ENCODE measurements at places on chromosomes 3 and 15. TPM values are rescaled to one million over a fixed set of nuclear protein-coding genes. Genes with fewer than 3 reads are reported as not detected.

The IFRD2 gene
- total RNA-seq: 14.1 TPM

The PCBP4 gene
- total RNA-seq: 39.7 TPM

GRCh38 chr3:24156466-24156865, 211.4 kb downstream of the NR1D2 start:
- DNase-seq: no peak

GRCh38 chr3:170560717-170561382, 25.0 kb downstream of the SLC7A14 start:
- no peak for DNase-seq

- no peak for DNase-seq
Measured at GRCh38 chr15:48631176-48631770, 14.2 kb downstream of the FBN1 start.

DNA sequence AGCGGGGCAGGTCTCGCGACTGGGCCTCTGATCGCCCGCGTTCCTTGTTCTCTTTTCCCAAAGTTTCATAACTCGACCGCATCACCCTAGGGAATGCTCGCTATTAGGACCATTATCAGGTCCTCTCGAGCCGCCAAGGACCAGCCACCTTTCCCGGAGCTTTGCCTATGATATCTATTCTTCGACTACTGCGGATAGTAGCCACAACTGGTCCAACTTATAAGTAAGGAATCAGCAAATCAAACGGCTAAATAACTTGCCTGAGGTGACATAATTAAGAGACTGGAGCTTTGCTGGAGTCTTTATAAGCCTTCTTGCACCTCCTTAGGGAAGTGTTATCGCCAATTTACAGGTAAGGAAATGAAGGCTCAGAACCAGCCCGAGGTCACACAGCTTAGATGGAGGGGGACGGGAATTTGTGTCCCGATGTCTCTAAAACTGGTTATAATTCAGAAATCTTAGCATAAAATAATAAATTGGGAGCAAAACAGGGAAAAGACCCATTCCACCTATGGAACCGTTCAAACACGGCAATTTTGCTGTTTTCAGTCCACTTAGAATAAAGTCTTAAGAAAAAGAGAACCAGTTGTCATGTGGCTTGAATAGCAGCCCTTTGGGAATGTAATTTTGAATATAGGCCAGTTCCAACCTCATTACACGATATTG, 479 bp upstream of the PLD1 start:
- DNase-seq: no peak

DNA sequence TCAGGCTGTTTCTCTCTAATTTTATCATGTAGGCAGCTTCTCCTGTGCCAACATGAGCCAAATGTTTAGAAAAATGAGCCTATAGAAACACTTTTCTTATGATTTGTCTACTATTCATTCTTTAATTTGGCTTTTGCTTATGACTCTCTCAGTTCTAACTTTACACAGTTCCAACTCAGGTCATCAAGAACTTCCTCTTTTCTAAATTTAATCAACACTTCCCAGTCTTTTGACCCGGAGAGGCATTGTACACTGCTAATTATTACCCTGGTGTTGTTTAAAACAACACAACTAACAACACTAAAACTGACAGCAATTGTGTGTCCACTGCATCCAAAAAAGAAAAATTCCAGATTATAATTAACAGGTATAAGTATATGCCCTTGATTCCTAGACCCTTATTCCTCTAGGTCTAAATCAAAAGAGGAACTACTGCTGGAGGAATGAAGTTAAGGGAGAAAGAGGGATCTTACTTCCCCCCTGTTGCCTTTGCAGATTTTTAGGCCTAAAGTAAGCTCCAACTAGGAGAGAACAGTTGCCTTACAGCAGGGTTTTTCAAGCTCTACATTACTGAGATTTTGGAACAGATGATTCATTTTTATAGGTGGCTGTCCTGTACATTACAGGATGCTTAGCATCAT, 332.2 kb upstream of the GOLIM4 start:
- DNase-seq: no peak

DNA sequence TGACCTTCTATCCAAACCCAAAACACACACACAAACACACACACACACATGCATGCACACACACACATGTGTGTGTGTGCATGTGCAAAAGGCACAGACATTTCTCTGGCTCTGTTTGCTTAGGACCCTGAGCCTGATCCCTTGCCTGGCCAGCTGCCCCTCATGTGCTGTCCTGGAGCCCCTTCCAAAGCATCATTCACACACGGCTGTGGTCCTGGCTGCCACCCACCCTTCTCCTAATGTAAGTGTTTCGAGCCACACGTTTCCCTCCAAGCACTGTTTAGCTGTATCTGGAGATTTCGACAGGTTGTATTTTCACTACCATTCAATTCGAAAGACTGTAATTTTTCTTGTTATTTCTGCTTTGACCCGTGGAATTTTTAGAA, 45.8 kb upstream of the KLF13 start:
- DNase-seq: peak; percentile 11

The P2RY1 gene
- total RNA-seq: 4.9 TPM

DNA sequence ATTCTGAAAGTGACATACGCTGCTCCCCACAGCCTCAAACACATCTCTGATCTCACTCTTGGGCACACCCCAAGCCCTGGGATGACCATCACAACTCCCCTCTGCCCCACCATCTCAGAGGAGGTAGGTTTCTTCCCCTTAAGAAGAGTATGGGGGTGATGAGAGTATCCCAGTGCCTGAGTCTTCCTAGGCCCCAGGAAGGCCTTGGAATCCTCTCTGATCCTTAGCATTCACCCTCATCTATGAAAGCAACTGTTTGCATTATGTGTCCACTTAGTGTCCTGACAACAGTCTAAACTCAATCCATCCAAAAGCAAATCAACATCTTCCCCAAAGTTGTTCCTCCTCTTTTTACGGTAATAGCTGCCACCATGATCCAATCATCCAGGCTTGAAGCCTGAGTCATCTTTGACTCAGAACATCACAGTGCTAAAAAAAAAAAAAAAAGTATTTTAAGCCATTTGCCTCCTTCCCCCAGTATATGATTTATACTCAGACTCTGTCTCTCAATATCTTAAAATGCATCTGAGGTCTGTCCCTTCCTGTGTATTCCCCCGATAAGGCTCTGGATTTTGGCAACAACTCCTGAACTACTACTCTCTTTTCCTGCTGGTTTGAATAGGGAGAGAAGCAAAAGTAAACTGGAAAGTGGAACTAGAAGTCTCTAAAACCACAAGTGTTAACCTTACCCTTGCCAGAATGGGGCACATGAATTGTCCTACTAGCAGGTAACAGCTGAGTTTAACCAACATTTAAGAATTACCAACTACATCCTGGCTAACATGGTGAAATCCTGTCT, 22.5 kb downstream of the POPDC2 start:
- DNase-seq: no peak

DNA sequence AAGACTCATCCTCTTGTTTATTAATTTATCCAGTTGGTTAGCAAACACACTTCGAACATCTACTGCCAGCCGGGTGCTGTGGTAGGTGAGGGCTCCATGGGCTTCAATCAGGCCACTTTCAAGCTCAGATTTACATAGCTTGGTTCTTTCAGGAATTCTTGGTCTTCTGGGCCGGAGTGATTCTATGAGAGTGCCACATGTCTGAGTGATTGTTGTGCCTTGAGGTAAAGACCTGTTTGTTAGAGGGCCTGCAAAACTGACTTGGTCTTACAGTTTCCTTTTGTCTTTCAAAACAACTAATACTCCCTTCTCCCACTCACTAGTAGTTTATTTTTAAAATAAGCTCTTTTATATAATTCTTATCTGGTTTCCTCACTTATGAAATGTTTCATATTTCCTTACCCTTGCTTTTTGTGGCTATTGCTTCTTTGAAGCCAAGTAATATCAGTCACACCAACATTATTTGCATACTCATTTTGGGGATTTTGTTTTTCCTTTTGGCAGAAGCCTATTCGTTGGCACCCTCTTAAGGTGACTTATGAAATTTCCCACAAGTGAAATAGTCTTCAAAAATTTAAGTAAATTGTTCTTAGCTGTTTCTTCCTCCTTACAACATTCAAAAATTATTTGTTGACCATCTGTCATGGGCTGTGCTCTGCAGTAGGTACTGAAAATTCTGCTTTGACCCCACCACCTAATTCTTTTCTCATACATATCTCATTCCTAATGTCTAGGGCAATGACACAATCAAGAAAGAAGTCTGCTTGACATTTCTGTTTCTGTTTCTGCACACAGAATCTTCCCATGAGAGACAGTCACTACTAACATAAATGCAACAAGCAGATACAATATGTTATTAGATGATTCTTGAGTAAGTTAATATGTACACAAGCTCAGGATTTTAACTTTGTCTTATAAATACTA, 120.2 kb downstream of the LRRC28 start:
- no peak for DNase-seq

The ZNF654 gene
- total RNA-seq: 16.1 TPM

GRCh38 chr3:149489060-149489690, 14.7 kb downstream of the TM4SF4 start:
- DNase-seq: no peak

The P4HTM gene
- total RNA-seq: 35.0 TPM

GRCh38 chr3:124576565-124577493, 153.4 kb upstream of the UMPS start:
- DNase-seq: no peak

The IMPG2 gene
- under 0.01 TPM for total RNA-seq

GRCh38 chr15:64732156-64732860, 43.1 kb downstream of the RBPMS2 start:
- no peak for DNase-seq

- DNase-seq: no peak
Measured at GRCh38 chr15:71282076-71282475, 166.8 kb downstream of the THSD4 start.

- DNase-seq: no peak
Measured at GRCh38 chr3:108602249-108602934, 12.9 kb downstream of the DZIP3 start.

DNA sequence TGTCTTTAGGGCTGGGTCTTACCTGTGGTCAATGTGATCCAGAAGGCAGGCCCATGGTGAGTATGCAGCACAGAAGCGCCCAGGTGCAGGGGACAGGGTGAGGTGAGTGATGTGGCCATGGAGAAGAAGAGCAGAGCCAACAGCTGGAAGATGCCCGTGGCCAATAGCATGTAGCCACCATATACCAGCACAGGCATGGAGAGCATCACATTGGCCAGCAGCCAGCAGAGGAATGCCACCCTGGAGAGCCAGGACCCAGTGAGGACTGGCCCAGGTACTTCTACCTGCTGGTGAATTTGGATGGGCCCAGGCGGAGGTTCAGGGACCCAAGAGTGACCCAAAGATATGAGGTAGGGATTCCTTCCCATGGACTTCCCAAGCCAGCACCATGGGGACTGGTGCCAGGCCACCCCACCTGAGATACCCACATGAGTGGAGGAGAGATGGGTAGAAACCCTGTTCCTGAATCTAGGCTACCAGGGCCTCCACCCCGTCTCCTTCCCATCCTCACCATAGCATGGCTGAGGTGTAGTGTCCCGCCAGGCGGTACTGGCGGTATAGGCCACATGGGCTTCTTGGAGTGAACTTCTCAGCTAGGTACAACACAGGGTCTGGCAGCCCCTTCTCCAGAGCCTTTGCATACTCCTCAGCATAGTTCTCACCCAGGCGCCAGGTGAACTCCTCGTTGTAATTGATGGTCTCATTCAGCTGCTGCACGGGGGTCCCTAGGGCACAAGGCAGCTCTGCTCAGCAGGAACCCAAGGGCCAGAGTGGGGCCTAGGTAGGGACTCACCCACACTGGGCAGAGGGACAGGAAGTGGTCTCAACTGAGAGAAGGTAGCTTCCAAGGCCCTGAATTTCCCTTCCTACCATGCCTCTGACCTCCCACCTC, 6.2 kb downstream of the DUOXA2 start:
- no peak for DNase-seq

GRCh38 chr15:100902436-100903167, 16.6 kb upstream of the LRRK1 start:
- DNase-seq: peak; percentile 93

The CYP1A1 gene
- total RNA-seq: not detected

- DNase-seq: no peak
Measured at GRCh38 chr3:79178471-79179180, 589.2 kb downstream of the ROBO1 start.

- DNase-seq: no peak
Measured at GRCh38 chr3:55165704-55166405, 238.0 kb upstream of the LRTM1 start.

All from uterus (tissue), 4 donors.